ENCODE measurements at places on chromosomes 13 and 19. TPM values are rescaled to one million over a fixed set of nuclear protein-coding genes. Genes with fewer than 3 reads are reported as not detected.
A peak's percentile ranks its signal among the peaks of the same experiment; 100 is the strongest.

DNA sequence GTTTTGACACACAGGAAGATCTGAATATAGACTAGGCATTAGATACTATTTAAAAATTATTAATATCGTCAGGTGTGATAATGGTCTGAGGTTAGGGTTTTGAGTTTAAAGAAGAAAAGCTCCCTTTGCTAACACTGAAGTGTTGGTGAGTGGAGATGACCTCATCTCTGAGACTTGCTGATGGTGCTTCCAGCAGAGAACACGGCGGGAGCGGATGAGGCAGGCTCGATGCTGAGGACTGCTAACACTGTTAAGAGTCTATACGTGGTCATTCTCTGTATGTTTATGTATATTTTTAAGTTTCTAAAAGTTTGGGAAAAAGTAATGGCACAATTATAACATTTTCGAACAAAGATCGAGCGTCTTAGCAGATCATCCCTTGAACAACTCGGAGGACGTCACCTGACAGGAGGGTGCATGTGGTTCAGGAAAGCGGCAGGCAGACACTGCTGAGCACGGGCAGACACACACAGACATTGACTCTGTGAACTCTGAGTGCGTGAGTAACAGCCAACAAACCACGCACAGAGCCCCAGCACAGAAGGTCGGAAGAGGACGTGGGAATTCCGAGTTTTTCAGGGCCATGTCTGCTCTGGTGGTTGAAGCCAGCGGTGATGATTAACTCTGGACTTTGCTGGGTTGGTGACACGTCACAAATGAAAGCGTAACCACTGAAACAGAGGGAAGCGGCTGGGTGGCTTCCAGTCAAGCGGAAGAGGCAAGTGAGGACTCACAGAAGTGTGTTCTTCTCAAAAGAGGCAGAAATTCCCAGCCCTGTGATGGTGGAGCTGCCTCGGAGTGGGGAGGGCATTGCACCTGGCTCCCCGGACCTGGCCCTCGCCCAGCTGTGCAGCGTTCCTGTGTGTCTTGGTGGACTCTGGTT, 91.9 kb upstream of the TEX29 start:
- peak; percentile 99 for DNase-seq

GRCh38 chr19:47614021-47614295, 5.0 kb downstream of the BICRA start:
- DNase-seq: no peak

- no peak for DNase-seq
Observed at GRCh38 chr13:79289571-79289970, 116.5 kb downstream of the RBM26 start.

DNA sequence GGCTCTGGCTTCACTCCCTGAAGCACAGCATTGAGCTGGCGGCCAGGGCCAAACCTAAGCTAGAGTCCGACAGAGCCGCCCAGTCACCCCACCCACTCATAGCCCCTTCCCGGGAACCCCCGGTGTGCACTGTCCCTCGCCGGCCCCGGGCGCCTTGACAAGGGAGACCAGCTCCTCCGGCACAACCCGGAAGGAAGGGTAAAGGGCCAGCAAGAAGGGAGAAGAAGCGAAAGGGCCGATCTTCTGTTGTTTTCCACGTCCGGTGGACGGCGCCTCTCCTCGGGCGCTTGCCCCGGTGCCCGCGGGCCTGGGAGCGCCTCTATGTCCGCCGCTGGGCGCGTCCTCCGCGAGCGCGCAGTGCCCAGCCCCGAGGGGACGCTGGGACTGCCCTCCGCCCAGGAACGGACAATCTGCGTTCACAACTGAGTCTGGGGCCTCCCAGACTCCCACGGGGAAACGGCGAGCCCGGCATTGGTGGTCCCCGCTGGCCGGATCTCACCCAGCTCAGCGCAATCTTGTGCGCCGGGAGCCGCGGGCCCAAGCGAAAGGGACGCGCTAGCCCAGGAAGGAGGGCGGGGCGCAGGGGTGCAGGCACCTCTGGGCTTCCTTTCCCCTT, 172.5 kb upstream of the MIR17HG start:
- DNase-seq: no peak

- DNase-seq: no peak
Observed at GRCh38 chr13:73473016-73473415, 414.2 kb downstream of the KLF5 start.

DNA sequence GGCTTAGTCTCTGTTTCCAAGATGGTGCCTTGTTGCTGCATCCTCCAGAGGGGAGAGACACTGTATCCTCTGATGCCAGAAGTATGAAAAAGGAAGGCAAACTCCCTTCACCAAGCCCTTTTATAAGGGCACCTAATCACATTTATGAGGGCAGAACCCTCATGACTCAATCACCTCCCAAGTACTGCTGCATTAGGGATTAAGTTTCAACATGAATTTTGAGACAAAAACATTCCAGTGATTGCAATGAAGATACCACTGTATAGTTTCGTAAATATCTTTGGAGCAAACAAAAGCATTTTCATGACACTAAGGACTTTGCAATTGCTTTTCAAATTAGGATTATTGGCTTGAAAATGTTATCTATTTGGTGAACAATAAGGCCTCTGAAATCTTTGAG, 63.8 kb downstream of the RNF17 start:
- DNase-seq: no peak

DNA sequence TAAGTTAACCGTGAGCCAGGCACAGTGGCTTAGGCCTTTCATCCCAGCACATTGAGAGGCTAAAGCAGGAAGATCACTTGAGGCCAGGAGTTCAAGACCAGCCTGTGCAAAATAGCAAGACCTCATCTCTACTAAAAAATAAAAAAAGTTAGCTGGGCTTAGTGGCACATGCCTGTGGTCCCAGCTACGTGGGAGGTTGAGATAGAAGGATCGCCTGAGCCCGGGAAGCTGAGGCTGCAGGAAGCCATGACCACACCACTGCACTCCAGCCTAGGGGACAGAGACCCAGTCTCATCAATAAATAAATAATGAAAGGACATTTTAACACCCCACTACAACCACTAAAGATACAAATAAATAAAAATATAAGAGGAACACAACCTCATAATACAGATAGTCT, 21.6 kb downstream of the LSM14A start:
- DNase-seq: no peak

DNA sequence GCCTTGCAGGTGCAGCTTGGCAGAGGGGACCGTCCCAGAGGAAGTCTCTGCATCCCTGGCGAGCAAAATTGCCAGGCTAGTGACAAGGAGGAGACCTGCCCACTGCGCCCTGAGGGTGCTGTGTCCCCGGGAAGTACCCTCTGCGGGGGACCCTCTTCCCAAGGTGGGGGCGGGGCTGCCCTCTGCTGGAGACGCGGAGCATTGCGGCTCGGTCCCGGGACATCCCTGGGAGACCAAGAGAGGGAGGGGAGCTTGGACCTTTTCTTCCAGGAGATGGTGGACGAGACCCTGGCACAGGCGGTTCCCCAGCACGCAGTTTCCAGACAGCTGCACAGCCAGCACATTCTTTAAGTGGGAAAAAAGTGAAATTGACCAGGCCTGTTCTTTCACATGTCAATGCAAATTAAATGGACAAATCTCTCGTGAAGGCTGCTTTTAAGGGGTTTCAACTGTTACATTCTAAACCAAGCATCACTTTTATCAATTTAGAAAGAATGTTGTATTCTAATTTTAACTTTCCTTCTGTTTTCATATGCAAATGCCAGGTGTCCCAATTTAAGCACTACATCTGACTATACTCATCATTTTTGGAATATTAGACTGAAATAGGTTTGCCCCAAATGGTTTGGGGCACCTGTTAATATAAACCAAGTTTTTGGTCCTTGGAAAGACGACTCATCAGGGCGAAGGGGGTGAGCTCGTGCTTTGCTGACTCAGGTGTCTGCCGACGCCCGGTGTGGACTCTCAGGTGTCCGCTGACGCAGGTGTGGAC, 60.7 kb downstream of the MCF2L start:
- no peak for DNase-seq

DNA sequence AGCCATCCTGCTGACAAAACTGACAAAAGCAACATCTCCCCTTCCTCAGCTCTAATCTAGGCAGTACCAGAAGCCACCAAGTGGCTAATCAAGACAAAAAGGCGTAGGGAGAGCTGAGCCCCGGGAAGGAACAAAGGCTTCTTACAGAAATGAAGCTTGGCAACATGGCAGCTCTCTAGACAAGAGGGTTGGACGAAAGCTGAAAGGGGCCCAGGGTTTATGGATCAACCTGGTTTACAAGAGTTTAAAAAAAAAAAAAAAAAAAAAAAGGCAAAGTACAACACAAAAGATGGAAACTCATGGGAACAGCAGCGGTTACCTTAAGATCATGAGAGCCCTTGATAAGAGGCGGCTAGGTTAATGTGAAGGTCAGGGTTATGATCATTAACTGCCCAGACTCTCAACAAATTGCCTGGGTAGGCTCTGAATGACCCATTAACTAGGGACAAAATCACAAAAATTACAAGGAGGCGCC, 14.0 kb downstream of the ZC3H4 start:
- no peak for DNase-seq

DNA sequence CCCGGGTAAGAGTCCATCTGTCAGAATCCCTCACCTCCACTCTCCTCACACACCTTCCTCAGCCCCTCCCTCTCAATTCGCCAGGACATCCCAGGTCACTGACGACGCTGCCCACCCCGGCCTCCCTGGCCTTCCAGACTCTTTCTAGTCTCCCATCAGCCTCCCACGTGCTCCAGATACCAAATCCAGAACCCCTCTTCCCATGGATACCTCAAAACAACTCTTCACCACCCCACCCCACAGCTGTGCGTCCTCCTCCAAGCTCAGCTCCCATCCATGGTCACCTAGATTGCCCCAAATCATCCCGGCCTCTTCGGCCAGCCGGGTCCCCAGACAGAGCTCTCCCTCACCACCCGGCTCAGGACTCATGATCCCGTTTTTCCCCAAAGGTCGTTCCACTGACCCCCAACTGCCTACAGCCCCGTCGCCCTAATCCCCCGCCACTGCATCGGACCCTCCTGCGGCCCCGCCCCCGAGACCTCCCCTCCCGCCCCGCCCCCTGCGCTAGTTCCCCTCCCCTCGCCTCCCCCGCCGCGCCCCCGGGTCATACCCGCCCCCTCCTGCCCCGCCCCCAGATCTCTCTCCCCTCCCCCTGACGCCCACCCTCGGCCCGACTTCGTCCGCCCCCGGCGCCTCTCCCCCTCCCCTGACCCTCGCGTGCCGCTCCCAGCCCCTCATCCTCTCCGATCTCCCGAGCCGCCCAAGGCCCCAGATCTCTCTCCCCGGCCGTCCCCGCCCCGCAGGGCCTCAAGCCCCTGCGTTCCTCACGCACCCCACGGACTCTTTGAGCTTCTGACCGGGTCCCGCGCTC, 546 bp downstream of the UBXN6 start:
- DNase-seq: no peak

- peak; percentile 56 for DNase-seq
Observed at GRCh38 chr13:21240586-21240985, 64.1 kb downstream of the MRPL57 start.

DNA sequence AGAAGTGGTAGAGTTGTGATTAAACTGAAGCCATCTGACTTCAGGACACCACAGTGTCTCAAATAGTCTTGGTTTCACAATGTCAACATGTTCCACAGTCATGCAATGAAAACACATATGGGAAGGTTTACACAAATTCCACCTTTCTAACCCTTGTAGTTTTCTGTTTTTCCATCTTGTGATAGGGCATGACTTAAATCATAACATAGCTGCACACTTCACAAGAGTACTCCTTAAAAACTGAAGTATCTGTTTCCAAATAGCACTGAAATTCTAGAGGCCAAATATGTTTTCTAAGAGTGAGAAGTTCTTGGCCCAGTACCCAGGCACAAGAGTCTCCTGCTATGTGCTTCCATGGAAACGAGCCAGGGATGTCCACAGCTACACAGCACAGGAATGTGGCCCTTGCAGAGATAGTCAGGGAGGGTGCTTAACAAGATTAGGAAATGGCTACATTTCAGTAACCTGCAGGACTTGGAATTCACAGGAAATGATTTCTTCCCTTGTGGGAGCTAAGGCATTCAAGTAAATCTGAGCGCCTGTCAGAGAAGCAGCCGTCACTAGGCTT, 269.1 kb downstream of the NDFIP2 start:
- peak; percentile 97 for DNase-seq

GRCh38 chr13:95652821-95653220, 8.3 kb upstream of the DZIP1 start:
- DNase-seq: no peak

DNA sequence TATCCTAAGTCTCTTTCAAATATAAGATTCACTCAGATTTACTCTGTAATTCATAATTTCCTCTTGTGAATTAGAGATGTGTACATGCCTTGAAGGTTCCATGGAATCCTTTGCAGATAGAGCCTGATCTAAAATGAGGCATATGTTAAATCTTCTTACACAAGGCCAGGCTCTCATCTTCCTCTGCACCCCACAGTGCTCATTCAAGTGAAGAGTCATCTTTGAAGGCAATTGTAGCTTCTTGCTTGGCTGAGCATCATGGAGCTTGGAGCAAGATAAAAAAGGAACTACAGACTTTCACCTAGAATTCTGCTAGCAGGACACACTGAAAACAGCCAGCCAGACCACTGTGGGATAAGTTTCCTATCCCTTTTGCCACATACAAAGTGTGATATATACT, 566.4 kb downstream of the PCDH9 start:
- DNase-seq: no peak

DNA sequence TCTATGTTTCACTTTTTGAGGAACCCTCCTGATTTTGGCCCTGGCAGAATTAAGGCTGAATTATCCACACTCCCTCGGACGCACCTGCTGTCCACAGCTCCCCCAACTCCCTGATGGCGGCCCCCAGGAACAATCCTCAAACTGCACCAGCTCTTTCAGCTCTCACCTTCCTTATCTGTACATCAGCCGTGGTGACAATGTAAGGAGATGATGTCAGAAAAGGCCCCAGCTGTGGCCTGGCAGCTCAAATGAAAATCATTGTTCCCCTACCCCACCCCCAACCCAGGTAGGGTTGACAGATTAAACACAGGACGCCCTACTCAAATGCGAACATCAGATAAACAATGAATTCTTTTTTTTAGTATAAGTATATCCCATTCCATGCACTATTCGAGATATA, 35.0 kb upstream of the KLF2 start:
- no peak for DNase-seq

- no peak for DNase-seq
Observed at GRCh38 chr13:76048131-76048530, 412.0 kb downstream of the LMO7 start.

- DNase-seq: no peak
Observed at GRCh38 chr19:13284929-13285928, 135.0 kb downstream of the IER2 start.

- DNase-seq: no peak
Observed at GRCh38 chr19:8131517-8131916, 17.9 kb downstream of the FBN3 start.

- no peak for DNase-seq
Observed at GRCh38 chr13:107968470-107968869, 246.9 kb downstream of the LIG4 start.

DNA sequence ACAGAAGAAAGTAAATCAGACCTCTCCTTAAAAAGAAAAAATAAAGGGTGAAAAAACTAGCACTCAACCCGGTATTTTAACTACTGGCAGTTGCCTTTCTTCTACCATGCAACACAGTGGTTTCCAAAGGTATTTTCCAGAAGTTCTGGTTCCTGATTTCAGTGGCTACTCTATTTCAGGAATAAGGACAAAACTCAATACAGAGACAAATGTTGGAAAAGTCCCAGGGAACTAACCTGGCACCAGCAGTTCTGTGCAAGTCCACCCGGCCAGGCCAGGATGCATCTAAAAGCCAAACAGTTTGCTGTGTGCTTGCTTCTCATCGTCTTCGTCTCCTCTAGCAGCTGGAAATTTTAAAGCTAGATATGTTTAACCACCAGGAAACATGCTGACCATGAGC, 52.5 kb downstream of the FOXO1 start:
- DNase-seq: no peak

Gene WASF3
- total RNA-seq: 3.8 TPM

Gene CEACAM19
- total RNA-seq: 4.6 TPM

Gene CYSLTR2
- total RNA-seq: not detected

Gene TNFAIP8L1
- total RNA-seq: 6.7 TPM

Gene ZNF699
- total RNA-seq: 3.4 TPM

Gene CCNA1
- total RNA-seq: 0.22 TPM

Gene EFNB2
- total RNA-seq: 25.6 TPM

Gene C1QTNF9
- not detected for total RNA-seq

Measured in epithelial cell of proximal tubule (primary cell).